ENCODE measurements at places on chromosomes 7 and 10.

DNA sequence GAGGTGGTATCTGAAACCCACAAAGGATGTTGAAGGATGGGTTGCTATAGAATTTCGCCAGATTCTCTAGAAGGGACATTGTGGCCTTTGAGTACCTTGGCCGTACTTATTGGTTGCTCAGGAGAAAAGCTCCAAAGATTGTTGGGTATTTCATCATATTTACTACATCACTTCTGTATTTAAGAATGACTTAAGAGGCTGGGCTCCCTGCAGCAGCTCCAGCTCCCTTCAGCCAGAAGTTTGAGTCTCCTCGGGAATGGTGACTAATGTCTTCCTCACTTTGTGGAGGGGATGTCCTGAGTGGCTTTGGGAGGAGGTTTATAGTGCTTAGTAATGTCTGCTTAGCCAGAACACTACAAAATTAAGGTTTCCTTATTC is 18.1 kb downstream of the MINDY4 start:
- no peak for DNase-seq

GRCh38 chr10:99372546-99373271 is 43.6 kb downstream of the CNNM1 start:
- no peak for DNase-seq

GRCh38 chr7:133977409-133978274 is 149.5 kb upstream of the LRGUK start:
- DNase-seq = no peak

GRCh38 chr10:132946806-132947546 is 4.6 kb upstream of the CFAP46 start:
- no peak for DNase-seq

DNA sequence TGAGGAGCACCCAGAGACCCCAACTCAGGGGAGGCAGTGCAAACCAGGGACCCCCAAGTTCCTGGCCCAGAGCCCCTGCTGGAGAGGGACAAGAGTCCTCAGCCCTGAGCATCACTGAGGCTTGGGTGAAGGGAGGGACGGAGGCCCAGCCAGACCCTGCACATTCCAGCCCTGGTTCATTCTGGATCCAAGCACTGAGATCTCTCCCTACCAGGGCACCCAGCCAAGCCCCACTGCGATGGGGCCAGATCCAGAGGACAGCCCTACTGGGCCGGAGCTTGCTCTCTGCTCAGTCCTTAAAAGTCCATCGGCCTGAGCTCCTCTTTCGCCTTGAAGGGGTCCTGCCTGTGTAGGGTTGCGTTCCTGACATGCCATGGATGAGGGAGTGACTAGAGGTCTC is 40.5 kb upstream of the RABGEF1 start:
- no peak for DNase-seq

DNA sequence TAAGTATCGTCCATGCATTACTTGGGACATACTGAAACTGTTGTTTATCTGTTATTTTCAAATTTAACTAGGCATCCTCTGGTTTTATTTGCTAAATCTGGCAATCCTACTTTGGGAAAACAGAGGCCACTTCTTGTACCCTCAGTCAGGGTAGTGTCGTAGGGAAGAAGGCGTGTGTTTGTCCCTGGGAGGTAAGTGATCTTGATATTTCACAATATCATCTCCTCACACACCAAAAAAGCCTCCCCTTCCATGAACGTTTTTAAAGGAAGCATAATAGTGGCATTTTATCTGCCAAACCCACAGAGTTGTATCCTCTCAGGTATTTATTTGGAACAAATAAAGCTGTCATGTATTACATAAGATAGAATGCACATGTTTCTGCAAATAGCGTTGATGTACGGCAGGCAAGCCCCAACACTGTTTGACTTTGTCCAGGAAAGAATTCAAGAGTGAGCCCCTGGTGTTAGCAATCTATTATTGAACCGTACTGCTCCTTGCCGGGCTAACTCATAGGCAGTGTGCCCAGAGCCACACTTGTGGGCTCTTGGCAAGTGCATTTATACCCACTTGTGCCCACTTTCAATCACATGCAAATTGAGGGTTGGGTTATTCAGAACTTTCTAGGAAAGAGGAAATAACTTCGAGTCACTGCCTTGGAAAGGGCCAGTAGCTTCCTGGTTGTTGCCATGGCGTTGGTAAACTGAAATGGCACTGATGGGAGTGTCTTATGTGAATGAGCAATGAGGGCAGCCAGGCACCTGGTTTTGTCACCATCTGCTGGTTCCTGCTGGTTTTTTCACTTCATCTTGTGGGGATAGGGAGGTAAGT is 266.0 kb downstream of the USP6NL start:
- no peak for DNase-seq

DNA sequence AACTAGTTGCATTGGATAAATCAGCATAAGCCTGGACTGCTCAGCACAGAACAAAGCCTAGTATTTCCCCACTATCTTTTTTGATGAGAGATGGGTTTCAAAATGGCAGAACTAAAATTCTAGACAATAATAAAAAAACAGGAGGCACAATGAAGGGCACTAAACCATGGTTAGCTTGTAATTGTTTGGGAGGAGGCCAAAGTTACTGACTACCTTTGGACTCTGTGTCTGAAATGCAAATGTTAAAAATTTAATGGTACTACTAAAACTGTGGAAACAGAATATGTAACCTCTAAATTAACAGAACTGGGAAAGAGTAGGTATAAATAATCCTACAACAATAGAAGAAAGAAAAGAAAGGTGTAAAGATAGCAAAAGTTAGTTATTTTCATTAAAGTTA is 13.0 kb downstream of the ADAM12 start:
- no peak for DNase-seq

GRCh38 chr7:37230221-37230620 is 218.4 kb downstream of the ELMO1 start:
- DNase-seq = no peak

DNA sequence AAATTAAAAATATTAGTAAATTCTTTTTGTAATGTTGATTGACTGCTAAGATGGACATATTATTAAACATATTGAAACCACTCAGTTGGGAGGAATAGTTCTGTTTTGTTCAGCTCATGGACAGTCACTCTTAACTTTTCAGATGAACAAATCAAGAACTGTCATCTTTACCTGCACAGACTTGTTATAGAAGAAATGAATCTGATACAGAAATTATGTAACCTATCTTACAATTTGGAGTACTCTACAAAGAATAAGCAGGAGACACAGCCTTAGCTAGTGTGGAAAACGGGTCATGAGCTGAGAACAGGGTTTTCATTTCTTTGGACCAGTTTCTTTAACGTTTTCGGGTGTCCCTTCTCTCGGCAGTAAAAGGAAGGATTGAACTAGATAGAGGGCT is 1.2 kb upstream of the ANLN start:
- no peak for DNase-seq

DNA sequence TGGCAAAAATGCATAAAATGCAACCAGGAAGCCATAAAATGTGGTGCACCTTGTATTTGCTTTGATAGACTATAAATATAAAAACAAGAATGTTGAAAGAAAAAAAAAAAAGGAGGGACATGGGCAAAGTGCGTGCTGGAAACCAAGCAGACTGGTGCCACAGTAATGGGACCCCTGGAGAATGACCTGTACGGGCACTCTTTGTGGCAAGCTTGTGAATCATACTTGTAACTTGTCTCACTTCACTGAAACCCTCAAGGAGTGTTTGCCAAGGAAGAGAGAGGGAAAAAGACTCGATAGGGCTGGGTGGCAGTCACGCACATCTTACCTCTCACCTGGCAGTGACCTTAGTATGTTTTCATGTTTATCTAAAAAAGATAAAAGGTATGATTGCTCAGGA is 1183.6 kb downstream of the GATA3 start:
- no peak for DNase-seq

DNA sequence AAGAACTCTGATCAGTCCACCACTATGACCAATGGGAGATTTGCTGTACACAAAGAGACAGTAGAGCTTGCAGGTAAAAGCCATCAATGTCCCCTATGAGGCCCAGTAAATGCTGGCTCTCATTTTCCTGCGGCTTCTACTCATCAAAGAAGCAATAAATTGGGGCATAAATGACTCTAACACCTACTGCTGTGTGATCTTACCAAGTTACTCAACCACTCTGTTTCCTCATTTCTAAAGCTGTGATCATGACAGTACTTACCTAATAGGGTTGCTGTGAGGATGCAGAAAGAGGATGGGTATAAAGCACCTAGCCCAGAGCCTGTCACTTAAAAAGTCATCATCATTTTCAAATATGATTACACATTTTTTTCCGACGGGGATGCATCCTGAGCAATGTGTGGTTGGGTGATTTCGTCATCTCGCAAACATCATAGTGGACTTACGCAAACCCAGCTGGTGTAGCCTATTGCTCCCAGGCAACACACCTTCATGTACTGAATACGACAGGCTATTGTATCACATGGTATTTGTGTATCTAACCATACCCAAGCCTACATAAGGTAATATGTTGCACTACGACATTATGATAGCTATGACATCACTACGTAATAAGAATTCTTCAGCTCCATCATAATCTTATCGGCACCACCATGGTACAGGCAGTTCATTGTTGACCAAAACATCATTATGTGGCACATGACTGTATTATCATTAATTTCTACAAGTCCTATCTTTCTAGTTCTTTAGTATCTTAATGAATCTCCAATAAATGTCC is 7.1 kb upstream of the MGMT start:
- no peak for DNase-seq

- no peak for DNase-seq
Measured at GRCh38 chr7:45021604-45022296, 21.7 kb downstream of the CCM2 start.

DNA sequence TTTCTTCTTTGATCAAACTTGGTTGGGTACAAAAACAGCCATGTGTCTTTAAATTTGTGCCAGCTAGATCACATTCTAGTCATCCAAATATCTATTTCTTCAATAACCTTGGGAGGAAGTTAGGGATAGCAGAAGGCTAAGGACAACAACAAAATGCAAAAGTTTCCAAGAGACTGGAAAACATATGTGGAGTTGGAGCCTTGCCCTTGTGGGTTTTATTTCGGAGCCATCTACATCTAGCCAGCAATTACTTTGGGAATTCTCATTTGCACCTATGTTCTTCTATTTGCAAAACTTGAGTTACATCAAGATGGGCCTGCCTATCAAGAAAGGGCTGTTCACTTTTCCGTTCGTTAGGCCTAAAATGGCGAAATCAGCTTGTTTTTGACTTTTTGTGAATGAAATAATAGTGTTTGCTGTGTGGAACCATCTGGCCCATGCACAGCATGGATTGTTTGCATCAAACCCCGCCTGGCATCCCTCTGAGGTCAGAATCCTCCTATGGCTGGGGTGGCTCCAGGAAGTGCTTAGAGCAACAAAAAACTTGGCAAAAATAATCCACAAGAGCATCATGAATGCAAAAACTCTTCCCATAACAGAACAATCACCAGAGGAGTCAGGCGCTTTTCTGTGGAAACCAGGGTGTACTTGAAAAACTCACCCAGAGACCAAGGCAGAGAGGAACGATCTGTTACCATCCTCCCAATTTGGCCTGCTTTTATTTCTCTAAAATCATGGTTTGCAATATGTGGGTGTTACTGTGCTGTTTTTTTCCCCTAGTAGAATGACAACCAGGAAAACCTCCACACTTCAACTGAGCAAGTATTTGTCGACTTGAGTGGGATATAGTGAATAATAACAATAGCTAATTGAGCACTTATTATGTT is 36.2 kb upstream of the XPNPEP1 start:
- DNase-seq = no peak

DNA sequence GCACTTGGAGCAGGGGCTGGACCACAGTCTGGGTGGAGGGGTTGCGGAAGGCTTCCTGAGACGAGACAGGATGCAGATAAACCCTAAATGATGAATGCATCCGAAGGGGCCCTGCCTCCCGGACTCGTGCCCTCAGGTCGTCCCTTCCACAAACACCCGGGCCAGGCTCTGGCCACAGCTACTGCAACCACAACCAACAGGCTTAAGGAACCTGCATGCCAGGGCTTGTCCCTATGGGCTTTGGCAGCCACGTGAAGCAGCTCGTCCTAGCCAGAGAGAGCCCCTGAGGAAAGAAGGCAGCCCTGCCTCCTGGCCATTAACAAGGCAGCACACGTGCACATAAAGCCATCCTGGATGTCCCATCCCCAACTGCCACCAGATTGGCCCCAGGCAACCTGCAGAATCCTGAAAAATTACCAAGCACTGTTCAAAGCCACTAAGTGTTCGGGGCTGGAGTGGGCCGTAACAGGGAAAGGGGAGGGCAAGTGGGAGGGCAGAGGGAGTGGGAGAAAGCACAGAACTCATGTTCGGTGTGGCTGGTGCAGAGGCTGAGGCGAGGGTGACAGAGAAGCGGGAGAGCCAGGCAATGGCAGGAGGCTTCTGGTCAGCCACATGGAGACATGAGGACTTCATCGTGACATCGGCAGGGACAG is 62.7 kb downstream of the MAD1L1 start:
- no peak for DNase-seq

DNA sequence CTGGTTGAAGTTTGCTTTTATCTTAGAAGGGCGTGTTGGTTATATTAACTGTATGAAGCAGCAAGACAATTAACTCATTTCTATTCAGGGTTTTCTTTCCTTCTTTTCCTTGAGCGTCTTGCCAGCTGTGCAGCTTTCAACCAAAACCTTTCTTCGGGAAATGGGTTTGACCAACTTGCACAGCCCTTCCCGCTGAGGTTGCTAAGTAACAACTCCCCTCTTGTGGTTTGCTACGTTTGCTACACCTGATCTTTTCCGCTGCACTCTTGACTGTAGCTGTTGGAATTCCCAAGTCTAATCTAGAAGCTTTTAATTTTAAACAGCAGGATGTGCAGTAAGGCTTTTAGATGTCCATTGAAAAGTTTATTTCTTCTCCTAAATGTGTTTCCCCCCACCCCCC is 116.9 kb downstream of the CDCA7L start:
- DNase-seq = no peak

GRCh38 chr7:45400680-45401079 is 173.5 kb upstream of the ADCY1 start:
- DNase-seq = no peak

GRCh38 chr7:130494431-130494858 is 2.6 kb downstream of the MEST start:
- DNase-seq = no peak

- DNase-seq = no peak
Measured at GRCh38 chr7:158461824-158462223, 125.8 kb downstream of the PTPRN2 start.

- no peak for DNase-seq
Measured at GRCh38 chr7:52325237-52325636, 710.2 kb upstream of the POM121L12 start.

DNA sequence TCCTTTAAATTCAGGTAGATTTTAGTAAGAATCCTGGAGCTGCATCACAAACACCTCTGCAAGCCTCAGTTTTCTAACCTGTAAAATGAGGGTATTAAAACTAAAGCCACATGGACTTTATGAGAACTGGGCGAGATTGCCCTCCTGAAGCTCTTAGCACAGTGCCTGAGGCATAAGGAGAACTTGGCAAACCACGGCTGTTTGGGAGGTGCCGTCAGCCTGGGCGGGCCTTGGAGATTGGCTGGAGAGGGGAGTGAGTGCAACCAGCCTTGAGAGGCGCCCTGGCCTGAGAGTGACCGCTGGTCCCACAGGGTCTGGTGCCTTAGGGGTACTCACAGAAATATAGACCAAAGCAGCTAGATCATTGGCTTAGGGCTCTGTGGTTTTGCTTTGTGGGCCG is 5.4 kb upstream of the TNS3 start:
- no peak for DNase-seq

- no peak for DNase-seq
Measured at GRCh38 chr10:78520737-78521430, 487.2 kb downstream of the RPS24 start.

GRCh38 chr10:84191106-84191505 is 3.2 kb upstream of the CDHR1 start:
- no peak for DNase-seq
